ENCODE measurements at places on chromosomes 16 and 17.

DNA sequence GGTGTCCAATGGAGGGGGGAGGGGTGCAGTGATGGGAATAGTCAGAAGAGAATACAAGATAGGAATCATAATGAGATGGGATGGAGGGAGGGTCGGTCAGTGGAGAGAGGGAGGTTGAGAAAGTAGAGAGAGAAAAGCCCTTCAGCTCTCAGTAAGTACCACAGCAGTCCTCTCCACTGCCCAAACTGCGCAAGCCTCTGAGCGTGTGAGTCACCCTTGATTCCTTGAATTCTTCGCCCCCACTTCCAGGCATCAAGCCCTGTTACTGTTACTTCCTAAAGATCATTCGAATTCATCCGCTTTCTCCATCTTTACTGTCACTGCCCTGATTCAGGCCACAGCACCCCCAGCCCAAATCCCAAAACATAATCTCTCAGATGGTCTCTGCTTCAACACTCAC lies 2.5 kb downstream of the GUCY2D start:
- DNase-seq = no peak

GRCh38 chr16:88055356-88055755 lies 104.1 kb downstream of the BANP start:
- no peak for DNase-seq

DNA sequence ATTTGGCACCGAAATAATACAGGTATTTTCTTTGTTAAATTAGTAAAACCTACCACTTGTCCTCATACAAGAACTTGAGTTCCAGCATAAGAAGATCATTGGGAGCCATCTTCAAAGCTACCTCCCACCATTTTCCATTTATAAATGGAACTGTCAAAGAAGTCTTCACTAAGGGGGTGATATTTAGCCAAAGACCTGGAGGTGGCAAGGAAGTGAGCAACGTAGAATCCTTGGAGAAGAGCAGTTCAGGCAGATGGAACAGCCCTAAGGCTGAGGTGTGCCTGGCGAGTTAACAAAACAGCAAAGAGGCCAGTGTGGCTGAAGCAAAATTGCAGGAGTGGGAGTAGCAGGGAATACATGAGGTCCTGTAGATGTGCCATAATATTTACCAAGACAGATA lies 1.8 kb downstream of the KCNJ16 start:
- no peak for DNase-seq

- DNase-seq = no peak
Observed at GRCh38 chr17:28407130-28407973, 1.3 kb upstream of the SLC46A1 start.

DNA sequence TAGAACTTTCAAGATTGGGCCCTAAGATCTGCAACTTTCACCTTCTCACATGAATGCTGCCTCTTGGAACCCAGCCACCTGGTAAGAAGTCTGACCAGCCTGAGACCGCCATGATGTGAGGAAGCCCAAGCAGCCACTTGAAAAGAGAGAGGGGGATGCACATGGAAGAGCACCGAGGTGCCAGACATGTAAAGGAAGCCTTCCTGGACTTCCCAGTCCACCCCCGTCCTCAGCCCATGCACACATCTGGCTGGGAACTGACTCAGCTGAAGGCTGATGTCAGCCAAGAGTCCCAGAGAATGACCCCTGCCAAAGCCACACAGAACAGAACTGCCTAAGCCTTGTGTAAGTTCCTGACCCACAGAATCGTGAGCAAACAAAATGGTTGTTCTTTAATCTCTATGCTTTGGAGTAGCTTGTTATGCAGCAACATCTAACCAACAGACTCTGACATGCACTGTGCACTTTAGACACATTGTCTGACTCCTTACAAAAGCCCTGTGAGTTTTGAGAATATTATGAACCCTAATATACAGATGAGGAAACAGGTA lies 86.7 kb downstream of the RMI2 start:
- no peak for DNase-seq

GRCh38 chr17:29043539-29044145 lies 701 bp downstream of the PIPOX start:
- no peak for DNase-seq

DNA sequence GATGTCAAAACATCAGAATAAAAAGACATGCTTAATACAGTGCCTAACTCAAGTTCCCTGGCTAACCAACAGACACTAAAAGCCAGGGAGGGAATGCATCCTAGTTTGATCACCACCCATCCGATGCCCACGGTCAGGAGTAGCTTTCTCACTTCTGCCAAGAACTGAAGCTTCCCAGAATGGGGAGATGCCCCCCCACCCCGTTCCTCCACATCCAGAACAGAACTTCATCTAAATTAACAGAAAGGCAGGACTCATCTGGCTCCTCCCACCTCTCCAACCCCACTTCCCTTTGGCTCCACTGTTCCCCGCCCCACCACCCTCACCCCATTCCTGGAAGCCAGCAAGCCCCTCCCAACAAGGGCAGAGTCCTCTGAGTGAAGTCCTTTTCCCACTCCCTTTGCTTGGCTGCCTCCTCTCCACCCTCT lies 33.7 kb downstream of the GDE1 start:
- DNase-seq = no peak

GRCh38 chr17:27544350-27545131 lies 86.4 kb upstream of the LGALS9 start:
- DNase-seq = no peak

- DNase-seq = no peak
Observed at GRCh38 chr17:45104029-45104428, 28.3 kb downstream of the PLCD3 start.

DNA sequence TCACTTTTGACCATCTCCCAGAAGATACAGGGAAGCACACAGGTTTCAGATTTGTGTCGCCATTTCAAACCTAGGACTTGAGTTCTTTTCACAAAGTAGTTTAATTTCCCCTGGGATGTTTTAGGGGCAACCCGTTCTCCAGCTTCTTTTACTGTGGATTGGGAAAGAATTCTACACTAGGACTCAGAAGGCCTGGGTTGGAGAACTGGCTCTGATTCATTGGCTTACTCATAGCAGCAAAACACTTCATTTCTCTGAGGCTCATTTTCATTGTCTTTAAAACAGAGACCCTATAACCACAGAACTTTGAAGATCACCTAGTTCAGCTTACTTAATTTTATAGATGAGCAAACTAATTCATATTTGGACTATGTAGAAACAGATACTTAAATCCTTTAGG lies 175.9 kb upstream of the SALL1 start:
- no peak for DNase-seq

- DNase-seq = no peak
Observed at GRCh38 chr17:68676856-68677255, 75.7 kb upstream of the FAM20A start.

GRCh38 chr16:85445064-85445778 lies 167.9 kb upstream of the GSE1 start:
- no peak for DNase-seq

- DNase-seq = no peak
Observed at GRCh38 chr16:31196324-31197088, 6.1 kb downstream of the PYCARD start.

DNA sequence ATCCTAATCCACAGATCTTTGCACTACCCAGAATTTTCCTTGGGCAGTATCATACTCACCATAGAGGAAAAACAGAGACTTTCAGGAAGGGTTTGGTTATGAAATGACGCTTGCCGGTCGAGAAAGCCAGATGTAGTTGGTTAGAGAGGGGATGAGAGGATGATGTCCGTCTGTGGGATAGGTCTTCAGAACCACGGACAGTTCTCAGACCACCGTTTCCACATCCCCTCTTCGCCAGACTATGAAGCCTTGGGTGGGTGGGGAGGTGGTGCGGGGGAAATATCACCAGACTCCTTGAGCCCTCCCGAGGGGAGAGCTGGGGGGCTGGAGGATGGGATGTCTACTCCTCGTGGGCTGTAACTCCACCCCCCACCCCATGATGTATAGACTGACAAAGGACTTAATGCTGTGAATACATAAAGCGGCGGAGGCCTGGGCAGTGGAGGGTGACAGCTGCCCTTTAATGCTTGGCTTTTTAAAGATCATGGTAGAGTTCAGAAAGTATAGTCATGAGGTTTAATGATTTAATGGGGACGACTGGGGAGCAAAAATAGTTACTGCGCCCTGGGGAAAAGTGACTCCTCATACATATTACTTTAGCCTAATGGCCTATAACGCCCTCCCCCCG lies 96.6 kb downstream of the MRM1 start:
- DNase-seq = no peak

DNA sequence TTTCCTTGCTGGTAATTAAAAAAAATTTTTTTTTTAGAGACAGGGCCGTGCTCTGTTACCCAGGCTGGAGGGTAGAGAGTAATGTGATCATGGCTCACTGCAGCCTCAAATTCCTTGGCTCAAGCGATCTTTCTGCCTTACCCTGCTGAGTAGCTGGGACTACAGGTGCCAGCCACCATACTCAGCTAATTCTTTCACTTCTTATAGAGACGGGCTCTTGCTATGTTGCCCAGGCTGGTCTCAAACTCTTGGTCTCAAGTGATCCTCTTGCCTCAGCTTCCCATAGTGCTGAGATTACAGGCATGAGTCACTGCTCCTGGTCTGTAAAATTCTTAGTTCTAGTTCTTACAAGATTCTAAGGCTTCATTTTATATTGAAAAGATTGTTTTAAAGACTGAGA lies 11.1 kb downstream of the SMIM36 start:
- DNase-seq = no peak

DNA sequence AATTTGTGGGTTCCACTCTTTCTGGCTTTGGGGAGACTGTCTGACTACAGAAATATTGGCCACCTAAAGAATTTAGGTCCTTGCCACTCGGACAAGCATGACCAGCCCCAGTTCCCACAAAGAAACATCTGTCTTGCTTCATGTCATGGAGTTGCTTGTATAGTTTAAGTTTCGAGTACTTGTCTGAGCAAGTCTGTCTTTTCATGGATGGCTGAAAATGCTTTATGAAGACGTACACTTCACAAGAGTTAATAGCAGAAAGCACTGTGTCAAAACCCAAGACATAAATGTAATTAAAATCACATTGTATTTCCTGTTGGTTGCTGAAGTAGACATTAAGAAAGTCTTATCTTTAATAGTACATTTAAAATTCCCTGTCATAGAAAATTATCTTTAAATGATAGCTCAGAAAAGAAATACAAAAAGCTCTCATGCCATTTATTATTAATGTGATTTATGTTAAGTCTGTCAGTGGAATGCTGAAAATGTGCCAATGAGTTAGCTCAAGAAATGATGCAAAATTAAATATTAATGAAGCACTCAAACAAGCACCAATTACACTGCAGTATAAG lies 29.8 kb upstream of the XYLT2 start:
- no peak for DNase-seq

GRCh38 chr17:42316755-42317154 lies 28.5 kb downstream of the STAT5A start:
- no peak for DNase-seq

DNA sequence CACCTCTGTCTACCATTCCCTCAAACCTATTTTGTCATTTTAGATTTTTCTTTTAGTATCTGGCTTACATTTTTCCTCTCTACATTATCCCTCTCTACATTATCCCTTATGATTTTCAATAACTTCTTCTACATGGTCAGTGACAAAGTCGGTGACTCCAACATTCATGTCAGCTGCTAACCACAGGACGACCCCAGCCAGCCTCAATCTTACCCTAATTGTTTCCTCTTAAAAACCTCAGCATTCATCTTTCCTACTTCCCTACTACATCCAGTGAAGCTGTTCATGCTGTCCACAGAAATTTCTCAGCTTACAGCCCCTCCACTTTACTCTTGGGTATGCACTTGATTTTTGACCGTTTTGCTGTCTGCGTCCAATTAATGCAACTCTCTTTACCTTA lies 8.3 kb downstream of the MYH10 start:
- DNase-seq = no peak

DNA sequence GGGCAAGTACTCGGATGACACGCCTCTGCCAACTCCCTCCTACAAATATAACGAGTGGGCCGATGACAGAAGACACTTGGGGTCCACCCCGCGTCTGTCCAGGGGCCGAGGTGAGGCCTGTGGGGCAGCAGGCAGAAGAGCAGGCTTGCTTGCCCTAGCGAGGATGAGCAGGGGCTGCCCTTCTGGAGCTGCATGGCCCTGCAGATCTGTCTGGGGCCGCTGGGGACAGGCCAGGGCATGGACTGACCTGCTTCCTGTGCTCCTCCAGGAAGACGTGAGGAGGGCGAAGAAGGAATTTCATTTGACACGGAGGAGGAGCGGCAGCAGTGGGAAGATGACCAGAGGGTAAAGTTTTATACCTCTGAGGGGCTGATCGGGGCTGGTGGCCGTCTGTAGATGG lies 5.3 kb downstream of the DHX38 start:
- no peak for DNase-seq

DNA sequence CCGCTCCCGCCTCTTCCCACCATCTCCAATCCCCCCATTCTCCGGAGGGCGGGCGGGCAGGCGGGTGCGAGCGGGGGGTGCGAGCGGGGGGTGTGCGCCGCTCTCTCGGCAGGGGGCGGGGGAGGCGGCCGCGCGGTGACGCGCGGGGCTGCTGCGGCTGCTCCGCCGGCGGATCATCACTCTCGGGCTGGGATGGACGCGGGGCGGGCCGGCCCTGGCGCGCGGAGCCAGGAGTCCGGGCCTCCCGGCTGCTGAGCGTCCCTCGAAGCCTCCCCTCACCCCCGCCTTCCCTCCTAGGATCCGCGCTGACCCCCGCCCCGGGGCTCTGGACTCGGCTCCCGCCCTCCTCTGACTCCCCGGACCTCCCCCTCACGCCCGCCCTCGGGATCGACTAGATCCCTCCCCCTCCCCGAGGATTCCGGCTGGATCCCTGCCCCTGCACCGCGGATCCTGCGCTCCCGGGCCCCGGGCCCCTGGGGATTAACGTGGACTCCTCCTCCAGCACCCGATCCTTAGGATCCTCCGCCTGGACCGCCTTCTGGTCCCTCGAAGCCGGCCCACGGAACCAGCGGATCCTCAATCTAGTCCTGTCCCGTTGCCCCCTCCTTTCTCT lies 946 bp upstream of the TMEM256 start:
- no peak for DNase-seq

- DNase-seq = no peak
Observed at GRCh38 chr17:33366960-33367359, 73.9 kb upstream of the ASIC2 start.

GRCh38 chr16:57060323-57061083 lies 31.9 kb upstream of the CPNE2 start:
- no peak for DNase-seq

GRCh38 chr16:10971560-10971961 lies 27.2 kb downstream of the CLEC16A start:
- no peak for DNase-seq

DNA sequence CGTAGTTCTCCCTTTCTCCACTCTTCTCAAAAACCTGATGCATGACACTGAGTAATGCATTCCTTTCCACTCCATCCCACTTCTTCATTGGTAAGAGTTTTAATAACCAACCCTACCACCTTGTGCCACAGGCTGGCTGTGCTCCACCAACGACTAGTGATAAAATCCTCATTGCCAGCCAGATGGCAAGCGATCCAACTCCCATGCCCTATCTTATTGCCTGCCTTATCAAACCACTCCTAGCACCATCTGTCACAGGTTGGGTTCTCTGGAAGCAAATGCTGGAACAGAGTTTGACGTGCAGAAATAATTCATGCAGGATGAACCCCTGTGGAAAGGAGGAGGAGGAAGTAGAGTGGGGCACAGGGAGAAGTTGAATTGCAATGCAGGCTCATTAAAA lies 99.5 kb downstream of the CHD9NB start:
- no peak for DNase-seq

- DNase-seq = no peak
Observed at GRCh38 chr17:82035956-82036633, 1.4 kb downstream of the DCXR start.

- no peak for DNase-seq
Observed at GRCh38 chr16:20799599-20799998, 6.7 kb downstream of the ERI2 start.
